ENCODE measurements at places on chromosomes 16 and 17.

- no peak for DNase-seq
Observed at GRCh38 chr16:88467541-88467944, 14.5 kb downstream of the ZFPM1 start.

GRCh38 chr17:10605221-10605783, 51.8 kb downstream of the MYH3 start:
- no peak for DNase-seq

DNA sequence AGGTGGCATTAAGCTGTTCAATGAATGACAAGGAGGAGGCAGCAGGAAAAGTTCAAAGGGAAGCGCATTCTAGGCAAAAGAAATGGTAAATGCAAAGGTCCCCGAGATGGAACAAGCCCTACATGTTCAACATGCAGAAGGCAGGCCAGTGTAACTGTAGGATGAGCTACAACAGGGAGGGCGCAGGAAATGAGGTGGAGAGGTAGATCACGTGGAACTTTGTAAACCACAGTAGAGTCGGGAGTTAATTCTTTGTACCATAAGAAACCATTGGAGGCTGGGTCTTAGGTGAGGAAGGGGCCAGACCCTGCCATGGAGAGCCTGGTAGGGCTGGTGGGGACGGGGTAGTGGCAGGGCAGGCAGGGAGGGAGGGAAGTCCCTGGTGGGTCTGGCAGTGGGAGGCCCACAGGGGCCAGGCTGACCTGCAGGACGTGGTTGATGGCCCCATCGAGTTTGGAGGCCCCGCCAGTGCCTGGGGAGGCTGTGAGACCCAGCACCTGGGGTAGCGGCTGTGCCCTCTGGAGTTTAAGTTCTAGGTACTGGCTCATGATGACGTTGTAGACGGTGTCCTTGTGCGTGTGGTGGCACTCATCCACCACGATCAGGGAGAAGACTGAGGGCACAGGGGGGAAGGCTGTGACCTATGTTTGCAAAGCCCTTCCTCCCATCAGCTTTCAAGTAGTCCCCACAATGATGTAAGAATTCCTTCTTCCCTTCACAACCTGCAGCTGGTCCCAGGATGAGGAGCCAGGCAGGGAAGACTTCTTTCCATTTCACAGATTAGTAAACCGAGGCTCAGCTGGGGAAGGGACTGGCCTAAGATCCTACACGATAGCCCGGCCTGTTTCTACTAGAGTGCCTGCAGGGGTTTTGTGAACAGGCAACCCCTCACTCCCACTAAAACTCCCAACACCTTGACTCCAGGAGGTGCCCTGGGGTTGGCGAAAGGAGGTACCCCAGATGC, 1.9 kb downstream of the DHX58 start:
- DNase-seq = no peak

DNA sequence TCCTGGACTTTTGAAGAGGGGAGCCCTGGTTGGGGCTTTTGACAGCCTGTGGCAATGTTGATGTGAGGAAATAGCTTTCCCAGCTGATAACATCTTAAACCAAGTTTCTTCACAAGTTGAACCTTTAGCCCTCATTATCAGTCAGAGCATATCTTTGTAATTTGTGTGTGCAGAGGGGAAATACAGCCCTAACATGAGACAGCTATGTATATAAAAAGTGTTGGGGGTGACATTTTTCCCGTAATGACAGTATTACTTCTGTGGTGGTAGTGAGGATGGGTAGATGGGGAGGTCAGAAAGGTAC, 221.1 kb downstream of the FTO start:
- DNase-seq = no peak

DNA sequence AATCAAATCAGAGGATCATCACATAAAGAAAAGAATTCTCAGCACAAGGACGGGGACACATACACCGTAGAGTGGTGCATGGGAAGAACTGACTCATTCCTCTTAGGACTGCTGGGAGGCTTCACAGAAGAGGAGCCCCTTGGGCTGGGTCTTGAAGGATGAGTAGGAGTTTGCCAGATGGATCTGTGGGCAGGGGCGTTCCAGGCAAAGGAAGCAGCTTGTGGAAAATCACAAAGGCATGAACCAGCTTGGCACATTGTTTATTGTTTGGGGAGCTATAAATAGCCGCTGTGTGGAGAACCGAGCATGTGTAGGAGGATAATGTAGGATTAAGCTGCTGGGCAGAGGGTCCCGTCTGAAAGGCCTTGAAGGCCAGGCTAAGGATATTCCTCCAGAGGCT, 5.1 kb upstream of the SLC16A11 start:
- no peak for DNase-seq

DNA sequence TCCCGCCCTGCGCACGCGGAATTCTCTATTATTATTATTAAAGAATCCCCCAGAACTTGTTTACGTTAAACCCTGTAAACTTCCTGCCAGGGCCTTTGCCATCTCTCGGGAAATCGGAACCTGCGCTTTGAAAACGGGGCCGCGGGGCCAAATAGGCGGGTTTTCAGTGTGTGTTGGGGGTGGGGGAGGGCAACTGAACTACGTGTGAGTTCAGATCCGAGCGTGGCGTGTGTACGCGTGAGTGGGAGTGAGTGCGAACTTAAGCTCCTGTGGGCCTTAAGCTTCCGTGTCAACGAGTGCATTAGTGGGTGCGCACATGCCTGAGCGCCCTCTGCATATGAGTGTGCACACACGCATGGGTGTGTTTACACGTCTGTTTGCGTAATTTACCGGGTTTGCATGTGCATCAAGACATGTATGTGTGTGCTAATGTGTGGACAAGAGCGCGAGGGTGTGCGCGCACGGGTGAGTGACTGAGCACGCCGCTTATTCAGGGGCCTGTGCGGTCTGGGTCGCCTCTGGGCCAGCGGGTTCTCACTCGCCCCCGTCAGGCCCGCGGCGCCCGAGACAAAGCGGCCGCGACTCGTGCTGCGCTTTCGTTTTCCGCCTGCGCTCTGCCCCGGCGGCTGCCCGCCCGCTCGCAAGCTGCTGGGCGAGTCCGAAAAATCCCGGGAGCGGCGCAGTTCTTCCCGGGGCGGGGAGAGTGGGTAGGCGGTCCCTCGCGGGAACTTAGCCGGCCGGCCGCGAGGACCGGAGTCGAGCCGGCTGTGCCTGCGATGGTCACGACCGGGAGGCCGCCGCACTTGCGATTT, 1.2 kb upstream of the FOXF1 start:
- peak; percentile 75 for DNase-seq

Data from AG04450 (cell line).